ENCODE measurements at places on chromosomes 6 and 20. TPM values are rescaled to one million over a fixed set of nuclear protein-coding genes. Genes with fewer than 3 reads are reported as not detected.

PRRT1 gene
- 2.6 TPM for polyA plus RNA-seq

GRCh38 chr20:32902456-32903420 is 44.0 kb downstream of the EFCAB8 start:
- DNase-seq = peak; percentile 52

DSE gene
- 6.9 TPM for polyA plus RNA-seq

TFB1M gene
- polyA plus RNA-seq = 13.2 TPM

DNA sequence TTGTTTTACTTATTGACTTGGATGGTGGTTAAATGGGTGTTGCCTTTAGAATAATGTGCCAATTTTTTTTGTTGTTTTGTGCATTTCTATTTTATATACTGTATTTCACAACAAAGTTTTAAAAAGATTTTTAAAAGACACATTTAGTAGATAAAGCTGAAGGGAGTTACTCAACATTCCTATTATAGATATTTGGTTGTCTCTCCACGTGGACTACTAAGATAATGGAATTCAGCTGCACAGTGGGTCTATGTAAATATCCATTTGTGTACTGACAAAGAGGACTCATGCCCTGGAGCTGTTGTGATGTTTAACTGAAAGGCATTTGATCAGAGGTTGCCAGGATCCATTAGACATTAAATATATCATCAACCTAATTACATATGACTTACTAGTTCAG is 23.2 kb upstream of the FAM135A start:
- no peak for DNase-seq

- DNase-seq = no peak
Observed at GRCh38 chr6:91534614-91535013, 947.7 kb upstream of the MAP3K7 start.

DNA sequence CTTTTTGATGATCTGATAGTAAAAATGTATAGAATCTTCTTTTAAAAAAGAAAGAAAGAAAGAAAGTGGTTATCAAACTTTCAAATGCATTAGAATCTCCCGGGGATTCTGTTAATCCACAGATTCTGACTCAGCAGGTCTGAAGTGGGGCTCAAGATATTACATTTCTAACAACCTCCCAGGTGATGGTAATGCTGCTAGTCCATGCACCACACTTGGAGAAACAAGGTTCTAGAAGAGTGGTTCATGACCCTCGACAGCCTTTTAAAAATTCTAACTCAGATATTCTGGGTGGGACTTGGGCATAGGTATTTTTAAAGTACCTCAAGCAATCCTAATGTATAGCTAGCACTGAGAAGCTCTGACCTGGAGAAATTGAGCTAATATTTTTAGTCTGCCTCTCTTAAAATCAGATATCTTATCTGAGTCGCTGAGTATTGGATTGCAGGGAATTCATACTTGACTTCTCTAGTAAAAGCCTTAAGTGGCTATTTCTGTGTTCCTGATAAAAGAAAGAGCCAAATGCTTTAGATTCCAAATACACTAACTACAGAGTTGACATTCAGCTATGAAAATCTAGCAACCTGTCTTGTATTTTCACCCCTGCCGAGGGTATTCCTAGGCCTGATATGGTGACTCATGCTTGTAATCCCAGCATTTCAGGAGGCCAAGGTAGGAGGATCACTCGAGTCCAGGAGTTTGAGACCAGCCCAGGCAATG is 252.4 kb downstream of the PHACTR1 start:
- DNase-seq = no peak

GRCh38 chr6:44074813-44075646 is 52.2 kb downstream of the MRPL14 start:
- peak; percentile 59 for DNase-seq

GRCh38 chr6:129490521-129491255 is 219.3 kb downstream of the ARHGAP18 start:
- no peak for DNase-seq

GRCh38 chr6:169494038-169494437 is 207.8 kb downstream of the WDR27 start:
- DNase-seq = no peak

SLC29A1 gene
- 63.2 TPM for polyA plus RNA-seq

JARID2 gene
- polyA plus RNA-seq = 4.1 TPM

CLPSL2 gene
- polyA plus RNA-seq = not detected

DNA sequence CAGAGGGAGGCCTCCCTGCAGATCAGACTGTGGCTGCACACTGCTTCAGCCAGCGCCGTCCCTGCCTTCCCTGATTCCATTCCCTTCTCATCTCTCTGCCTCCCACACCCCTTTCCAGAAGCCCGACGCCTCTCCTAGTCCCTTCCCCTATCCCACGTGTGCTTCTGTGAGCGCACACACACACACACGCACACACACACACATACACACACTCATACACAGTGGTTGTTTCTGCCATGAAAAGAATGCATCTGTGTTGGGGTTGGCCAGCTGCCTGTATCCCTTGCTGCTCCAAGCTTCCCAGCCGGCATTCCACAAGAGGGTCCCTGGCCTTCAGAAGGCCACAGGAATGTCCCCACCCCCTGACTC is 51.7 kb downstream of the MOCS1 start:
- DNase-seq = peak; percentile 88

- no peak for DNase-seq
Observed at GRCh38 chr6:168373389-168373788, 53.8 kb upstream of the DACT2 start.

- no peak for DNase-seq
Observed at GRCh38 chr6:134937426-134937825, 12.5 kb downstream of the ALDH8A1 start.

DNA sequence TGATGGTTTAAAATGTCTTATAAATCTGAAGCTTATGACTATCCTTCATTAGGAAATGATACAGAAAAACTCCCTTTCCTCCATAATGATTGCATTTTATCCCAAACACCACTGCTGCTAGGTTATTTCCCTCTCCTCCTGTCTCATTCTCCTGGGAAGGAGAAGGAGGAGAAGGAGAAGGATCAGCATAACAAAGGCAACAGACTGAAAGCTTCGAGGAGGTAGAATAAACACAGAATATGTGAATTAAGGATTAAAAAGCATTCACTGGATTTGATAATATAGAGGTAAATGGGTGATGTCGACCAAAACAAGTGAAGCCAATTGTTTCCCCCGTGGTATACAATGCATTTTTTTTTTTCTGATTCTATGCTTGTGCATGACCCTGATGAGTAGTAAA is 82.0 kb downstream of the WASF1 start:
- no peak for DNase-seq

CLIC5 gene
- polyA plus RNA-seq = 60.5 TPM

DNA sequence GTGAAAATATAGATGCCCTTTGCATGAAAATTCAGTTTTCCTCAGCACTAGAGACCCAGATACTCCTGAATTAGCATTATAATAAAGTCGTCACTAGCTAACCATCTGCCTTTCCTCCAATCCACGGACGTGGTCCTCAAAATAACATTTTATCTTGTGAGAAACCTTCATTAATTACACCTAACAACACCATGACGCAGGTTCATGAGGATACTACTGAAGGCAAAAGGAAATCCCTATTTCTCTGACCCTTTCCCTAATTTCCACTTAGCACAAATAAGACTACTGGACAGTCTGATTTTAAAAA is 1.3 kb upstream of the PNISR start:
- no peak for DNase-seq

MAPK13 gene
- polyA plus RNA-seq = 1.4 TPM

- DNase-seq = peak; percentile 11
Observed at GRCh38 chr6:44049163-44049988, 77.9 kb downstream of the MRPL14 start.

- no peak for DNase-seq
Observed at GRCh38 chr6:85971238-85971637, 328.6 kb upstream of the SYNCRIP start.

TRIM31 gene
- not detected for polyA plus RNA-seq

DNA sequence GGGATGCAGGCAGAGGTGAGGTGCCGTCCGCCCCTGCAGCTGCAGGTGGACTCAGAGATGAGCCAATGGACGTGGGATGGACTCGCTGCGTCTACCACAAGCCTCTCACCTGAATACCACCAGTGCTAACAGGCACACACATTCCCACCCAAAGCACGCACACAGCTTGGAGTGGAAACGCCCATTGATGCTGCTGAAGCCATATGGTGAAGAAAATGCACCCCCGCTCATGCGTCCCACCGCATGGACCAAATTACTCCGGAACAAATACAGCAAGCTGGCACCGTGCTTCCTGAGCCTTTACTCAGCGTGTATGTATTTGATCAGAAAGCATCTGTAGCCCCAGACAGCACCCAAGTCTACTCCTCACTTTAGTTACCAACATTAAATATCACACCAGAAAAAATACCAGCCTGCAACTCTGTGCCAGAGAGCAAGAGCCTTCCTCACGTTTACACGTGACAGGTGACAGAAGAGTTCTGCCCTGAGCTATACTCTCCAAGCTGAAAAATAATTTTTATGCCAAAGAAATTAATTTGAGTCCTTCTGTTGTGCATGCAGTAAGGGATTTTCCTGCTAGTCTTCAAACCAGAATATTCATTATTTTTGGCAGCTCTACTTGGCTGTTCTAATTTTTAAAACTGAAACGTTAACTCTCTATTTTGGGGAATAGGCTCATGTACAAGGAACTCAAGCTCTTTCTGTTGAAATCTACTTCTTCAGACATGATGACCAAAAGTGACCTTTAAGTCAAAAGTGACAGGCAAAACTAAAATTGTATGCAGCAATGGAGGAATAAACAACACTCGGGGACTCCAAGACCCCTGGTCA is 58.2 kb upstream of the SYNDIG1 start:
- no peak for DNase-seq

DNA sequence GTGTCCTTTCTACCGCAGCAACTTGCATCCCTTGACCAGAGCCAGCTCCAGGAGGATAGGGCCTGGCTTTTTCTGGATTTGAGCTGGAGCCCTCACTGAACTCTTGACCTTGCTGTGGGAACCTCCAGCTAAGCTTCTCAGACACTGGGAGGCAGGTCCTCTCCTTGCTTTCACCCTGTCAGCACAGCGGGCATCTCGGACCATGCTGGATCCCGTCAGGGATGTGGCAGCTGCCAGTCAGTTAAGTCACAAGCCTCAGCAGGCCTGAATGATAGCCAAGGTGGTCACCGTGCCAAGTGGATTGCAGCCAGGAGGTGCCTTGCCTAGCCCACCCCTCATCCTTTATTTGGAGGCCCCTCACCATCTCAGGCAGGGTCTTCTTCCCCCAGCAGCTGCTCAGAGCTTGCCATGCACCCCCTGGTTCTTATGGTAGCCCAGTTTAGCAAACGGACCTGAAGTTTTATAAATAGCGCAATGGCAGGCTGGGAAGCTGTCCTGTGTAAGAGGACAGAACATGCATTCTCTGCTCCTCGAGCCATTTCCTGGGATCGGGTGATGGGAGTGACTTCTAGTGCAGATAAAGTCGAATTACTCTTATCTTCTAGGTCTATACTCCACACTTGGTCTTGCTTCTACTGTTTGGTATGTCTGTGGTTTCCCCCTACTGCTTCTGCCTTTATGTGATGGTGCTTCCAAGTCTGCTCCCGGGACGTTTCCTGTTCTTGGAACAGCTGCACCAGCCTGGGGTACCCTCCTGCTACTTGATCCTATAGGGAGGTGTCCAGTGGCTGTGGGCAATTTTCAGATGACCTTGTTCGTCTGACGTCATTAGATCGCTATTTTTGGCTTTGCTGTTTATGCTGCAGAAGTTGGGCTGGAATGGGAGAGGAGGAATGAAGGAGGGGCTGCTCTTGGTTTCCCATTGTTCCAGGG is 7.1 kb upstream of the MYLK2 start:
- no peak for DNase-seq

GRCh38 chr6:148704400-148705246 is 42.2 kb upstream of the UST start:
- no peak for DNase-seq

DNA sequence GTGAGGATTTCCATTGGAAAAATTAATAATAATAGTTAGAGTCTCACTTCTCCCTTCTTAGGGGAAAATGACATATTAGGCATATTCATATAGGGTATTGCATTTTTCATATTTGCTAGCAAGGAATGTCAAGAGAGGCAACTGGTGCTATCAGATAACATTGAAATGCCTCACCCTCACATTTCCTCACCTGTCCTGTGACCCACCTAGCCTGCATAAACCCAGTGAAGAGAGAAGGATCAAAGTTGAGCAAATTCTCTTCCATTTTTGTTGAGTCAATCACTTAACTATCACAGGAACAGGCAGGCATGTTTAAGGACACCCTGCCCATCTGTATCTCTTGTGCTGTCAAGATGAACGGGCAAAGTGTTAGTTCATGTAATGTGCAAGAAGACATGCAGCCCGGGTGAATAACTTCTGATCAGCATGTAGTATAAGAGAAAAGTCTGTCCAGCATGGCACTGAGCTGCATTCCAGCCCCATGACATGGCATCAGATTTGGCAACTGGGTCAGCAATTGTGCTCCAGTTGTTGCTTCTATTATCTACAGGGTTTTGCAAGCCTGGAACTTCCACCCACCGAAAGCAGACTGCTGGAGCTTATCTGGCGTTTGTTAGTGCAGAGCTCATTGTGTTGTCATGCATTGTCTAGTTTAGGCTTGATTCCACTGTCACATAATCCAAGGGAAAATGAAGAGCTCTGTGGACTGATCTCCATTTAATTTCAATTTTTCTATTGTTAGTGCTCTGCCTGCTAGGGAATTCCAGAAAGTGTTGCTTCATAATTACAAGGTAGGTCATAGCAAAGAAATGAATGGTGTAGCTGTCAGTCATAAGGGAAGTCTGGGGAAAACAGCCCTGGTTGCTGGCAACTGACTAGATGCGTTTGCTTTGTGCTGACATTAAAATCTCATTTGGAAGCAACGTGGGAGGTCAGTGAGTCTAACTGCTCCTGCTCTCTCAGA is 138.4 kb upstream of the TNFAIP3 start:
- no peak for DNase-seq

HLA-A gene
- polyA plus RNA-seq = 287 TPM

SCGN gene
- polyA plus RNA-seq = 6.0 TPM

DNA sequence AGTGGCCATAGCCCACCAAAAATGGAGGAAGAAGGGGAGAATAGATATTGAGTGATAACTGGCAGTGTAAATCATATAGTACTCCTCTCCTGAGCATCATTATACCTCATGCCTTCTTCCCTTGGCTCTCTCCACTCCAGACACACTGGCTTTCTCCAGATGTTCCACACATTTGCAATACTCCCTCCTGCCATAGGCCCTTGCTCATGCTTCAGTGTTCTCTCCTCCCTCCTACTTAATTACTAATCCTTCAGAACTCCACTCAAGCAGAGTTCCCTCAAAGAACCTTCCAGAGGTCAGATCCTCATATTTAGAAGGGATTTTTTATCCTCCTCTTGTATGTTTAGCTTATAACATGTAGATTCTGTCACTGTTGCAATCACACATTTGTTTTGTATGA is 279.5 kb upstream of the SUPT3H start:
- DNase-seq = no peak

TMEM151B gene
- polyA plus RNA-seq = 0.88 TPM

SLCO4A1 gene
- polyA plus RNA-seq = 15.5 TPM

DNA sequence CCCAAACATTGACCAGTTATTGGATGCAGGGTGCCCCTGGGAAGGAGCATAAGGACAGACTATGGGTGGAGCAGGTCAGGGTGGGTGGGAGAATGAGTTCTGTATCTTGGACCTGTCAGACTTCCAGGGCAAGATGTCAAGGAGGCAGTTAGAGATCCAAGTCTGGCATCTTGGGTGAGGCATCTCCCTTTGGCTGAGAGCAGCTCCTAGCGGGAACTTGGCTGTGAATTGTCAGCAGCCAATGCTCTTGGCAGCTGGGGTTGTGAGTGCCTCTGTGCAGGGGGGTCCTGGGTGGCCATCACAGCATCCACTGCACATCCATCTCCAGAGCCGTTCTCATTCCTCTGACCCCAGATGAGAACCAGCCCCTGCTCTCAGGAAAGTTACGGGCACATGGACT is 117.0 kb upstream of the MYL9 start:
- no peak for DNase-seq

TXLNB gene
- 48.7 TPM for polyA plus RNA-seq
